ENCODE measurements at places on chromosomes 13 and 19.

- DNase-seq, result no peak
Observed at GRCh38 chr19:42150911-42151361, 18.7 kb upstream of the POU2F2 start.

DNA sequence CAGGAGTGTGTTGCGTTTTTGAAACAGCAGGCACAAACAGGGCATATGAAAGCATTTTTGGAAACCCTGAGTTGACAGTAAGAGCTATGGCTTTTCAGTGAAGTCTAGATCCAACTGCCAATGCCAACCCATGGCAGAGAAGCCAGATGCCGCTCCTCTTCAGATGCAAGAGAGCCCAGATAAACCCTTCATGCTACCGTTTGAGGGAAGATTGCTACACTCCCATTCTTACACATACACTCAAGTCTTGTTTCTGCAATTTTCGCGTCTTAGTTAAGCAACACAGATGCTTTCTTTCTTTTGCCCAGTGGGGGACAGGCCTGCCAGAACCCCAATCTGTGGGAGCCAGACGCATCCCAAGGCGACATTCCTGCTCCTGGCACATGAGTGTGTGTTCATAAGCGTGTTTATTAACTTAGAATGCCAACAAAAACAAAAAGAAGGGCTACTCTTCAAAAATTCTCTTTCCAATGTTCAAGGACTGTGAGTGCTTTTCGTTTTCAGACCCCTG is 10.4 kb downstream of the BORCS8 start:
- DNase-seq, result no peak

GRCh38 chr19:1102407-1103131 is 1.2 kb upstream of the GPX4 start:
- no peak for DNase-seq

DNA sequence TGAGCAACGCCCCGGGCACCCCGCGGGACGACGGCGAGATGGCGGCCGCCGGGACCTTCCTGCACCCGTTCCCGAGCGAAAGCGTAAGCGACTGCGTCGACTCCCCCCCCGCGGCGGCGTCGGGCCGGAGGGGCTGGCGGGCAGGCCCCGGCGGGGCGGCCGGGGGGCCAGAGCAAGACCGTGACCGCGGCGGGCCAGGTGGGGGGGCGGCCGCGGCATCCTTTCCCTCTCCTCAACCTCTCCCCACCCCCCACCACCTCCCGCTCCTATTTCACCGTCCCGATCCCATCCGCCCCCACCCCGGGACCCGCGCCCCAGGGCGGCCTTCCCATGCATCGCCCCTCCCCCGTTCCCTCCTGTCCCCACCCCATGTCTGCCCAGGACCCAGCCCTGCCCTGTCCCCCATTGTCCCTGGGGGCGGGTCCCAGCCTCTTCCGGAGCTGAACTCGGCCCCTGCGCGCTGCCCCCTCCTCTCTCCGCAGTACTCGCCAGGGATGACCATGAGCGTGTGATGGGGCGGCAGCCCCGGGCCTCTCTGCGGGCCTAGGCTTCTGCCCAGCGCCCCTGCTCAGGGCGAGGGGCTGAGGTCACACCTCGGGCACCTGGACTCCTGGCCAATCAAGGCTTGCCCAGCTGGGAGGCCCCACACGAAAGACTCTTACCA is 4.1 kb downstream of the ISYNA1 start:
- no peak for DNase-seq

DNA sequence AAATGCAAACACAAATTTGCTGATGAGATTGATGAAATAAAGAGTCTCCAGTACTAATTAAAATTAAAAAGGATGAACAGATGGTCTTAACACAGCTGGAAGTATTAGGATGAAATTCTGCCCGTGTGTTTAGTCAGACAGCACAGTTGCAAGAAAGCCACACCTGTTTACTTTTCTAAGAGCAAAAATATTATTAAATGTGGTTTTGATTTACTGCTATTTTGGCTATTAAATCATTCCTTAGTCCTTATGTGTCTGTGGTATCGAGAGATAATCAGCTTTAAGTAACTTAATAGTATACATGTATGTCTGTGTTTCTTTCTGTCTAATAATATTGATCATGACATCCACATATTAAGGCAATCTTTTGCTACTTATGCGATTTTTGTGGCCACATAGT is 494.9 kb downstream of the GPC6 start:
- no peak for DNase-seq

GRCh38 chr13:73870970-73871935 is 263.0 kb downstream of the KLF12 start:
- no peak for DNase-seq

DNA sequence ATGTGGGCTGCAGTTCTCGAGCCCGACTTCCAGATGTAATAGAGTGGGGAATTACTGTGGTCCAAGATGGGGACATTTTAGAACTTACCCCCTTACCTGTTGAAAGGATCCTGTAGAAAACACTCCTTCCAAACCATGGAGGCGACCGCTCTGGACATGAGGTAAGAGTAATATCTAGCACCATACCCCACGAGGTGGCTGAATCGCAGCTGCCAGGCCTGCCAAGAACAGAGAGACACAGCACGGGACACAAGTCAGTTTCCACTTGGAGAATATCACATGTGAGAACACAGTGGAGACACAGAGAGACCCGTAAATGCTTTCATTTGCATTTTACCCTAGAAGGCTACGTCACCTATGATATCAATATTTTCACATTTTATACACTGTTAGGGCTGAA is 129.2 kb downstream of the MIPEP start:
- no peak for DNase-seq

- DNase-seq, result no peak
Observed at GRCh38 chr13:51944428-51944827, 66.8 kb downstream of the ATP7B start.

DNA sequence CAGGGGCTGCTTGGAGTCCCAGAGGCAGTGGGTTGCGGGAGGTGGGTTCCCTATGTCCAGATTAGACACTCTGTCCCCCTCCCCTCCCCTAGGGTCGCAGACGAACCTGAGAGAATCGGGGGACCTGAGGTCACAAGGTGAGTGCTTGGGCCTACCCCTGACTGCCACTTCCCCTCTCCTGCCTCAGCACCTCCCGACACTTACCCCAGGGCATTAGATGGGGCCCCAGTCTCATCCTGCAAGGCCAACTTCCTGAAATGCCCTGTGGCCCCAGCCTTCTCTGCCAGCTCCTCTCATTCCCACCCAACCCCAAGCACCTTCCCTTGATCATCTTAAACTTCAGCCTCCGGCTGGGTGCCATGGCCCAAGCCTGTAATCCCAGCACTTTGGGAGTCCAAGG is 23.0 kb downstream of the CKM start:
- no peak for DNase-seq

GRCh38 chr13:44331912-44332851 is 41.4 kb upstream of the SERP2 start:
- no peak for DNase-seq

Data from substantia nigra (tissue), 51 donors.